ENCODE measurements at places on chromosomes 5 and 9.

DNA sequence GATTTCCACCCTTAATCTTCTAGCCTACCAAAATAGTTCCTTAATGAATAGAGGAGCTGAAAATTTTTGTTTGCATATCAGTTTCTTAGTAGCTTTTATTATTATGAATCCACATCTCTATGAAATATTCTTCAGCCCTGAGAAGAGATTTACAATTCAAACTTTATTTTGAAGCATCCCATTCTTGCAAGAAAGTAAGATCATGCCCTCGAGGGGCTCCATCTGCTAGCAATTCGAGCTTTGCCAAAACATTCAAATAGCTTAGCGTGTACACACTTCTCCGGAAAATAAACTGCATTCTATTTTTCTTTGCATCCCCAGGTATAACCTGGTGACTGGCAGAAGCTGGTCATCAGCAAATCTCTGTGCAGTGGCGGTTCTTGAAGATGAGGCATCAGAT, 370.7 kb downstream of the MTRR start:
- no peak for DNase-seq

DNA sequence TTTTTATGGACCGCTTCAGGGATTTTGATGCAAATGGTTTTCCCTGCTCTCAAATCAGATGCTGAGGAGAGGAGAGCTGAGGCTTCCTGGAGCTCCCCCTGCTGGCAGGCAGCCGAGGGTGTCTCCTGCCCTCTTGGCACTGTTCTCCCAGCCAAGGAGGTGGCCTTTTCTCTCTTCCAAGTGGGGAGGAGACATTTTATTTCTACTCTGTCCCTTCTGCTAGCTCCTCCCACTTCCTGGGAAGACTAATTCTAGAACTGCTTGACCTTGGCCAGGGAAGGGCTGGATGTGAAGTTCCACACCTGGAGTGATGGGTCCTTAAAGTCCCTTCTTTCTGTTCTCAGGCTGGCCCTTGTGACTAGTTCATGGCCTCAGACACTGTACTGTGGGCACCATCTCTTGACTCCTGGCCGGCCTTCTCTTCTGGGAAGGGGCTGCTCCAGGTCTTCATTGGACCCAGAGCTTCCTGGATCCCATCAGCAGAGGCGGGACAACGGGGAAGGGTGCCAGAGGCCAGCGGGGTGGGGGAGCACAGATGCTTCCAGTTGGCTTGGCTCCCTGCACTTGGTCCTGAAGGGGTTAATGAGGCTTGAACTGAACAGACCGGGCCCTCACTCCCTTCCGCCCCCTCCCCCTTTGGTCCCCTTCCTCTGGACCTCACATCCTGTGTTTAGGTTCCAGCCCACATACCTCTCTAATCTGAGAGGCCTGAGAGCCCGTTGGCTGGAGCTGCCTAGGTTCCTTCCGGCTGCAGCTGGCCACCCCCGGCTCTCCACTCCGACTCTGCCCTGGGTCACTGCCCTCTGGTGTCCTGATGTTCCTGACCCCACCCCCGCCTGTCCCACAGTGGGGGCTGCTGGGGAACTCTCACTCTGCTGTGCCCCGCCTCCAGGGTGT, 32.1 kb downstream of the PTPA start:
- peak; percentile 64 for DNase-seq

DNA sequence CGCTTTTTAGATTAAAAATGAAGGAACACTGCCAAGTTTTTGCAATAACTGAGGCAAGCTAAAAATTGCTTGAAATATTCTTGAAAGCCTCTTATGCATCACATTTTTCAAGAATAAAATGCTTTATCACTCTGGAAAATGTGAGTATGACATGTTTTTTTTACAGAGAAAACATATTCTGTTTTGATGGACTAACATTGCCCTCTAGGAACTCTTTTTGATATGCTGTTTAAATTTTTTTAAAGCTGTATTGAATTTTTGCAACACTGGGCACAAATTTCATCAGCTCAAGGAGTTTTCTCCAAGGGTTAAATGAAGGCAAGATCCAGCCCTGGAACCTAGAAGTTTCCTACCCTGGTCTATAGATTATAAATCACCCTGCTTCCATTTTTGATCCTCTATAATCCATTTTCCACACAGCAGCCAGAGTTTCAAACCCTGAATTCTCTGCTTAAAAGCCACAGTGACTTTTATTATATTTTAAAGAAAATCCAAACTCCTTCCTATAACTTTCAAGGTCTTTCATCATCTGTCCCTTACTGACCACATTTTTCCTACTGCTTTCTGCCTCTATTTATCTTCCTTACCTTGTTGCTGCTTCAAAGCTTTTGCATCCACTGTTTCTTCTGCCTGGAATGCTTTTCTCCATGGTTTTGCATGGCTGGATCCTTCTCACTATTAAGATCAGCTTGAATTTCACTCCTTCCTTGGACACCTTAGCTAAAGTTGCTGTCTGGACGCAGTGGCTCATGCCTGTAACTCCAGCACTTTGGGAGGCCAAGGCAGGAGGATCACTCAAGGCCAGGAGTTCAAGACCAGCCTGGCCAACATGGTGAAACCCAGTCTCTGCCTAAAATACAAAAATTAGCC, 60.9 kb downstream of the IL31RA start:
- no peak for DNase-seq

GRCh38 chr5:135503871-135504270, 31.9 kb downstream of the NEUROG1 start:
- no peak for DNase-seq

Data from stimulated activated CD4-positive, alpha-beta T cell treated with anti-CD3 and anti-CD28 coated beads, Interleukin-15, amount 100 ng/mL, for 1 hour (primary cell).